ENCODE measurements at places on chromosomes 1 and 21. TPM values are rescaled to one million over a fixed set of nuclear protein-coding genes. Genes with fewer than 3 reads are reported as not detected.
A peak's percentile ranks its signal among the peaks of the same experiment; 100 is the strongest.

- H3K4me1 ChIP-seq, result no peaks in the 10 kb centered on the region
- H3K36me3 ChIP-seq, result no peaks in the 10 kb centered on the region
- H3K27ac ChIP-seq, result no peak overlapping the region
- H3K27me3 ChIP-seq, result peaks cover 59% of the 10 kb centered on the region
Measured at GRCh38 chr1:94820936-94821335, 779 bp downstream of the SLC44A3 start.

- no peaks in the 10 kb centered on the region for H3K36me3 ChIP-seq
- DNase-seq, result no peak
- no peak overlapping the region for H3K27ac ChIP-seq
Measured at GRCh38 chr1:184025242-184025675, 12.3 kb downstream of the COLGALT2 start.

PTPN14 gene
- not detected for polyA plus RNA-seq

GRCh38 chr1:172746091-172746949 is 87.4 kb downstream of the FASLG start:
- H3K27me3 ChIP-seq, result no peaks in the 10 kb centered on the region
- peak overlapping the region; percentile 87 for H3K4me3 ChIP-seq
- peaks cover 40% of the 10 kb centered on the region for H3K4me1 ChIP-seq
- peak; percentile 68 for DNase-seq

FMO3 gene
- polyA plus RNA-seq, result not detected

LRRC7 gene
- polyA plus RNA-seq, result not detected

DNA sequence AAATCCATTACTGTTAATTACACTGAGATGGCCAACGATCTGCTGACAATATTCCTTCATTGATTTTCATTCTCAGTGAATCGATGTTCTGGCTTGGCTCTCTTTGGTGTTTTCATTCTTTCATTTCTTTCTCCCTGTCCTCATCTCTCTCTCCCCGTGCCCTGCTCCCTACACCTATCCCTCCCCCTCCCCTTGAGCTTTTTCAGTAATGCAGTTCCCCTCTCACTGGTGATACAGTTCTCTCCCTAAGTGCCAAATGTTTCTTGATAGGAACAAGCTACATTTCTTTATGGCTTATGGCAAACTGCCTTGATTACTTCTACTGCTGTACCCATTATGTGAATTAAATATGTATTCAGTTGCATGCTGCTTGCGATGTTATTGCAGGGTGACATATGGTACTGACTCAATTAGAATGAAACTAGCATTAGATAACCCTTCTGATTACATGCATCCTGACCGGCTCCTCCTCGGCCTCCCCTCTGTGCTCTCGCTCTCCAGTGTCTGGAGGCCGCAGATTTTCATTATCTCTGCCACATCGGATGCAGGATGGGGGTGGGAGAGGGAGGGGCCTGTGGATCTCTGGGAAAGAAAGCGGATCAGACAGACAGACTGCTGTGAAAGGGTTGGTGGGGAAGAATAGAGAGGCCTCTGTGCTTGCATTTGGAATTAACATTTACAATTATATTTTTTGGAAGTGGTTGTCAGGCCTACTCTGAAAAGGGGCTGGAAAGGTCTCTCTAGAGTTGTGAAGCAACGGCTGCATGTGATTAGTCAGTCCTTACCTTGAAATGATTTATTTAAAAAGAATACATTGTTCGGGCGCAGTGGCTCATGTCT is 130.9 kb downstream of the PBX1 start:
- H3K27me3 ChIP-seq, result no peaks in the 10 kb centered on the region
- H3K36me3 ChIP-seq, result no peaks in the 10 kb centered on the region
- no peak overlapping the region for H3K27ac ChIP-seq
- DNase-seq, result no peak
- H3K4me1 ChIP-seq, result no peaks in the 10 kb centered on the region

IFNLR1 gene
- polyA plus RNA-seq, result 12.4 TPM

GRCh38 chr1:5915587-5916571 is 76.3 kb downstream of the NPHP4 start:
- H3K36me3 ChIP-seq, result no peaks in the 10 kb centered on the region
- peak; percentile 5 for DNase-seq
- H3K27me3 ChIP-seq, result no peaks in the 10 kb centered on the region
- peaks cover 6% of the 10 kb centered on the region for H3K4me1 ChIP-seq
- H3K4me3 ChIP-seq, result no peak overlapping the region

DNA sequence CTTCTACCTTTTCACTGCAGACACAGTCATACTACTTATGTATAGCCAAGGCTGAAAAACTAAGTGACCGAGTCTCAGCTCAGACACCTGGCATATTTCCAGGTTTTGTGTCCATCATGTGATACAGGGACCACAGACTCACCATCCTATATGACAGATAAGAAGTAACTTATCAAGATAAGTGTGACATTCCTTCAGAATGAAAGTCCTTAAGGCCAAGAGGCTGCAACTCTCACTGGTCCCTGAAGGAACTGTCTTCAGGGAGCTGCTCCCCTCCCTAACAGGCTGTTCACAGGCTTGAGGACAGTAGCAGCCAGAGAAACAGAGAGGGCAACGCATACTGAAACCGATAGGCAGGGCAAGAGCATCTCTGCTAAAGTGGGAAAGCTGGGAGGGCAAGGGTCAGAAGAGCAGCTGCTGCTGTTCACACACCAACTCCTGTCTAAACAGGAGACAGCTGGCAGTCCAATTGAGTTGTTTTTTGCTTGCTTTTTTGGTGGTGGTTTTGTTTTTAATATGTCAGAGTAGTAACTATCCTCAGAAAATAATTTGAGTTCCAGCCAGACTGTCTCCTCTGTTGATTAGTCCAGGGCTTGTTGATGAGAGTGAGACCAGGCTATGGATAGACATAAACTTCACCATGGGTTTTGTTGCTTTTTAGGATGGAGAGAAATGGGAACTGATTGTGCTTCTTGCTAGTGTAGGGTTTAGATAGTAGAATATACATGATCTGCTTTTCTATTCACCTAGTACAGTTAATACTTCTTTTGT is 67.7 kb downstream of the MACF1 start:
- peak overlapping the region; percentile 64 for H3K4me3 ChIP-seq
- H3K27ac ChIP-seq, result peak overlapping the region; percentile 74
- no peaks in the 10 kb centered on the region for H3K27me3 ChIP-seq
- no peaks in the 10 kb centered on the region for H3K36me3 ChIP-seq
- no peak for DNase-seq

RIT1 gene
- polyA plus RNA-seq, result 21.6 TPM

DNA sequence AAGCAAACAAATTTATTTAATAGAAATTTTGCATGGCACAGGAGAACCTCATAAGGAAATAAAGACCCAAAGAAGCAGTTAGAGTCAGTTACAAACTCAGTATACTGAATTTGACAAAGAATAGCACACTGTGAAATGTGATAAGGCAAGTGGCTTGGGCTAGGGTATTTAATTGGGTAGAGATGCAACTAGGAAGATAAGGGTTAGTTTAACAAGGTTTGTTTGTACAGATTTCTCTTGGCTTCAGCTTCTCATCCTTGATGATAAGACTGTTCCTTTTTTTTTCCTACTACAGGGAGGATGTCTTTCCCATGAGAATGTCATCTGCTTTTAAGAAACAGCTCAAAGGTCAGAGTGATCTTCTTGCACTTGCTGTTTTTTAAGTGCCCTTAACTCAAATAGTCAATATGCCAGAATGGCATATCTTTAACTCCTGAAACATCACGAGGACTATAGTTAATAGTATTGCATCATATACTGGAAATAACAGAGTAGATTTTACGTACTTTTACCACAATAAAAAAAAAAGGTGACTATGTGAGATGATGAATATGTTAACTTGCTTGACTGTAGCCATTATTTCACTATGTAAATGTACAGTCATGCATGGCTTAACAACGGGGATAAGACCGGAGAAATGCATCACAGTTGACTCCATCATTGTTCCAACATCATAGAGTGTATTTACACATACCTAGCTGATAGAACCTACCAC is 9.2 kb upstream of the TRAF3IP3 start:
- no peak for DNase-seq
- H3K4me1 ChIP-seq, result peaks cover 16% of the 10 kb centered on the region
- H3K27ac ChIP-seq, result no peak overlapping the region

CYP2J2 gene
- 1.1 TPM for polyA plus RNA-seq

DNA sequence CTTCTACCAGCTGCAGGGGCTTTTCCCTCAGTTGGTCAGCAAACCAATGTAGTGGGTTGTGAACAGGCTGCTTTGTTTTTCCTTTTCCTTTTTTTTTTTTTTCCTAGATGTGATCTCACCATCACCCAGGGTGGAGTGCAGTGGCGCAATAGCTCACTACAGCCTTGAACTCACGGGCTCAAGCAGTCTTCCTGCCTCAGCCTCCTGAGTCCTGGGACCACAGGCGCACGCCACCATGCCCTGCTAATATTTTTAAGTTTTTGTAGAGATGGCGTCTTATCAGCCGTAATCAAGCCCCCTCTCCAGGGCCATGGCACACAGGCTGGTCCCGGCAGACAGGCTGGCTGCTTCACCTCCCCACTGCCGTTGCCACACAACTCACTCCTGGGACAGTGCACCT is 3.4 kb upstream of the TRIM11 start:
- no peak for DNase-seq
- peaks cover 23% of the 10 kb centered on the region for H3K4me1 ChIP-seq
- H3K36me3 ChIP-seq, result no peaks in the 10 kb centered on the region
- H3K4me3 ChIP-seq, result peak overlapping the region; percentile 93
- no peaks in the 10 kb centered on the region for H3K27me3 ChIP-seq

GRCh38 chr1:238647877-238648276 is 738.5 kb upstream of the CHRM3 start:
- H3K4me1 ChIP-seq, result no peaks in the 10 kb centered on the region
- no peaks in the 10 kb centered on the region for H3K36me3 ChIP-seq
- DNase-seq, result no peak
- H3K27ac ChIP-seq, result no peak overlapping the region

- DNase-seq, result no peak
- no peaks in the 10 kb centered on the region for H3K27me3 ChIP-seq
- no peak overlapping the region for H3K4me3 ChIP-seq
- peak overlapping the region; percentile 69 for H3K27ac ChIP-seq
- peaks cover 76% of the 10 kb centered on the region for H3K4me1 ChIP-seq
- H3K36me3 ChIP-seq, result peaks cover 14% of the 10 kb centered on the region
Measured at GRCh38 chr1:1799716-1800115, 21.4 kb upstream of the NADK start.

GRCh38 chr21:46317710-46318463 is 5.8 kb downstream of the C21orf58 start:
- H3K27ac ChIP-seq, result no peak overlapping the region
- no peak for DNase-seq
- H3K4me3 ChIP-seq, result no peak overlapping the region
- no peaks in the 10 kb centered on the region for H3K4me1 ChIP-seq
- H3K27me3 ChIP-seq, result no peaks in the 10 kb centered on the region
- H3K36me3 ChIP-seq, result no peaks in the 10 kb centered on the region

GRCh38 chr1:244210884-244211558 is 159.9 kb downstream of the ZBTB18 start:
- no peak for DNase-seq
- no peak overlapping the region for H3K4me3 ChIP-seq
- peaks cover 15% of the 10 kb centered on the region for H3K4me1 ChIP-seq
- peaks cover 4% of the 10 kb centered on the region for H3K27me3 ChIP-seq

NPHS2 gene
- not detected for polyA plus RNA-seq

KRTAP12-2 gene
- polyA plus RNA-seq, result not detected

GRCh38 chr1:203443296-203443695 is 32.3 kb upstream of the PRELP start:
- DNase-seq, result no peak
- H3K27me3 ChIP-seq, result peaks cover 30% of the 10 kb centered on the region
- no peaks in the 10 kb centered on the region for H3K36me3 ChIP-seq
- peak overlapping the region; percentile 12 for H3K27ac ChIP-seq
- H3K4me1 ChIP-seq, result no peaks in the 10 kb centered on the region

FHL3 gene
- 1.7 TPM for polyA plus RNA-seq

DNA sequence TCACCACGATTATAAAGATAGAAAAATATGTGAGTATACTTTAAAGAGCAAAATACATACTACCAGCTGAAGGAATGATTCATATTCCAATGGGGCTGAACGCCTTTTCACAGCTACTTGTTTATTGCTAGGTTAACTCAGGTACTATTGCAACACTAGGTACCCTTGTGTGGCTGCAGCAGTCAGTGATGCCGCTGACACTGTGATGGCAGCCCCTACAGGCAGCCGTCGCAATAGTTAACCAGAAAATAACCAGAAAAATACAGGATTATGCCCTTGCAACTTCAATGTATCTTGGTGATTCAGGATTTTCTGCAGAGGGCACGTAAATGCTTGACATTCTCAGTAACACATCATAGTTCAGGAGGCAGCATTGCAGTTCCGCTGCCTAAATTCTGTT is 1.6 kb upstream of the MARK1 start:
- no peak for DNase-seq
- no peak overlapping the region for H3K27ac ChIP-seq
- peaks cover 62% of the 10 kb centered on the region for H3K27me3 ChIP-seq
- H3K4me3 ChIP-seq, result no peak overlapping the region
- peaks cover 16% of the 10 kb centered on the region for H3K4me1 ChIP-seq

GRCh38 chr1:10216090-10216749 is 5.8 kb downstream of the KIF1B start:
- H3K4me1 ChIP-seq, result peaks cover 25% of the 10 kb centered on the region
- H3K27ac ChIP-seq, result peak overlapping the region; percentile 26
- H3K27me3 ChIP-seq, result no peaks in the 10 kb centered on the region
- no peak overlapping the region for H3K4me3 ChIP-seq
- no peaks in the 10 kb centered on the region for H3K36me3 ChIP-seq
- no peak for DNase-seq

DNA sequence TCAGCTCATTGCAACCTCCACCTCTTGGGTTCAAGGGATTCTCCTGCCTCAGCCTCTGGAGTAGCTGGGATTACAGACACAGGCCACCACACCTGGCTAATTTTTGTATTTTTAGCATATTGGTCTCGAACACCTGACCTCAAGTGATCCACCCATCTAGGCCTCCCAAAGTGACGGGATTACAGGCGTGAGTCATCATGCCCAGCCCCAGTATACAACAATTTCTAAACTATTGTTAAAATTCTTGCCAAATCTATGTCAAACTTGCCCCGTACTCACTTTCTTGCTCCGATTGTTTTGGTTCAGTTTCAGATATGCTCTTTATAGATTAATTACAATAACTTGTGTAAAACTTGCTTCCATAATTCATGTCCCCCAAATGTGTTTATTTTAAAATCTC is 4.1 kb downstream of the RGS18 start:
- H3K4me3 ChIP-seq, result no peak overlapping the region
- H3K27me3 ChIP-seq, result no peaks in the 10 kb centered on the region
- H3K27ac ChIP-seq, result no peak overlapping the region

CLCA2 gene
- polyA plus RNA-seq, result not detected

- no peaks in the 10 kb centered on the region for H3K27me3 ChIP-seq
- no peak for DNase-seq
- peaks cover 13% of the 10 kb centered on the region for H3K36me3 ChIP-seq
- H3K27ac ChIP-seq, result no peak overlapping the region
- H3K4me1 ChIP-seq, result no peaks in the 10 kb centered on the region
Measured at GRCh38 chr1:24890887-24891286, 39.2 kb downstream of the RUNX3 start.

DNA sequence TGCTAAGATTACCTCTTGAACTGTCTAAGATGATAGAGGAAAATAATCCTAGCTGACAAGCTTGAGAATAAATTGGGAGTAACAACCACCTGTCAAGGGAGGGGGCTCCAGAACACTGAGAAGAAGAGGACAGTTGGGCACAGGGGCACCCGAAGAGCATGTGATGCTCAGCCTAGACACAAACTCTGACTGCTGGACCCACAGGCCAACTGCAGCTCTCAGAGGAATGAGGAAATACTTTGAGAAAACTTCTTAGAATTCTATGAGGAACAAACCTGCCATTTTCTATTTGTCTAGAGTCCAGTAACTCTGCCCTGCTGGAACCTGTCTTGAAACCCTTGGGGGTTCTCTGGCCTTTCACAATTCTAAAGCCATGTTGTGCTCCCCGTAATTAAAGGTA is 124.1 kb upstream of the KCNK2 start:
- no peaks in the 10 kb centered on the region for H3K4me1 ChIP-seq
- no peak overlapping the region for H3K27ac ChIP-seq
- no peaks in the 10 kb centered on the region for H3K27me3 ChIP-seq
- no peaks in the 10 kb centered on the region for H3K36me3 ChIP-seq

XCL1 gene
- polyA plus RNA-seq, result not detected

Measured in naive B cell (primary cell).